AML-193 (cell line): ENCODE measurements at places on chromosomes 5 and 9.

GRCh38 chr9:109328978-109329637 lies 8.2 kb upstream of the EPB41L4B start:
- DNase-seq = no peak

DNA sequence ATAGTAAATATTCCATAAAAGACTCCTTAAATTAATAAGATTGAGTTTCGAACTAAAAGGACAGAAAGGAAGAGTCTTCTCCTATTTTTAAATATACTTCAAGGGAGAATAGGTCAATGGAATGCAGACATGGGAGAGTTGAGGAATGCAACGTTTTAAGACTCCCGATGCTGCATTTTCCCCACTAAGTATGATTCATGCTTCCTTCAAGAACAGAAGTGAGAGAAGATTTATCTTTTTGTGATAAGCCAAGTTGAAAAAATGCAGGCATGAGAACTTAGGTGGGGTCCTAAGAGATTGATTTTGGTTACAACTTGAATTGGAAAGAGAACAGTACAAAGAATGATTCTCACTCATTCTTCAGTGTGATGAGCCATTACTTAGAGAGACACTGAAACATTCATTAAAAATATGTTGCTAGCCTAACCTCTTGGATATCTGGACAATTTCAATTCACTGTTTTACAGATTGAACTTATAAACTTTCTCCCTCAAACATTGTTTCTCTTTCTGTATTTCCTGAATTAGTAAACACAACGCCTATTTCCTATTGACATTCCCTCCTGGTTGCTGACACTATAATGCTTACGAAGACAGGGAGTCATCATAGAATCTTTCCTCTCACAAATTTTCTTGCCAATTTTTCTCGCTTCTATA lies 1666.1 kb upstream of the WWC1 start:
- DNase-seq = no peak

DNA sequence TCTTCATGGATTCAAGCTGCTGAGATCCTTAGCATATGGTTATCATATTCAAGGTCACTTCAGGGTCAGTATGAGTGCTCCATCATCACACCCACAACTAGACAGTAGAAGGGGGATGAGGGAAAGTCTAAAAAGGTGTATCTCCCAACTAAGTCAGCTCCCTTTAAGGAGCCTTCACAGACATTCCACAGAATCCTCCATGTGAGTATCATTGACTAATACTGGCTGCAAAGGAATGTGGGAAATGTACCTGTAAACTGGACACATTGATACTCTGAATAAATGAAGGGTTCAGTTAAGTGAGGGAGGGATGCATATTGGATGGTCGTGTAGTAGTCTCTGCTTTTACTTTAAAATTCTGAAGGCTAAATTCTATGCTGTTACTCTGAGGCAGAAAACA lies 330.7 kb downstream of the LRRC70 start:
- no peak for DNase-seq

DNA sequence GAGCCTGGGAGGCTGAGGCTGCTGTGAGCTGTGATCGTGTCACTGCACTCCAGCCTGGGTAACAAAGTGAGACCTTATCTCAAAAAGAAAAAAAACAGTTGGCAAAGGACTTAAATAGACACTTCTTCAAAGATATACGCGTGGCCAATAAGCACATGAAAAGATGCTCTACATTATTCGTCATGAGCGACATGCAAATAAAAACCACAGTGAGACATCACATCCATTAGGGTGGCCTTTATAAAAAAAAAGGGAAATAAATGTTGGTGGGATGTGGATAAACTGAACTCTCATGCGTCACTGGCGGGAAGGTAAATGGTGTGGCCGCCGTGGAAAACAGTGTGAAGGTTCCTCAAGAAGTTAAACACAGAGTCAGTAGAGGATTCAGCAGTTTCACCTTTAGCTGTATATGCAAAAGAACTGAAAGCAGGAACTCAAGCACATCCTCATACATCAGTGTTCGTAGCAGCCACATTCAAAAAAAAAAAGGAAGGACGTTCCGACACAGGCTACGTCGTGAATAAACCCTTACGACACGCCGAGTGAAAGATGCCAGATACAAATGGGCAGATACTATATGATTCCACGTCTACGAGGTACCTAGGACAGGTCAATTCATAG lies 24.5 kb upstream of the NRARP start:
- DNase-seq = no peak

GRCh38 chr9:101727612-101728524 lies 10.6 kb downstream of the GRIN3A start:
- peak; percentile 20 for DNase-seq

- peak; percentile 70 for DNase-seq
Measured at GRCh38 chr9:21110708-21111576, 30.7 kb downstream of the IFNW1 start.

DNA sequence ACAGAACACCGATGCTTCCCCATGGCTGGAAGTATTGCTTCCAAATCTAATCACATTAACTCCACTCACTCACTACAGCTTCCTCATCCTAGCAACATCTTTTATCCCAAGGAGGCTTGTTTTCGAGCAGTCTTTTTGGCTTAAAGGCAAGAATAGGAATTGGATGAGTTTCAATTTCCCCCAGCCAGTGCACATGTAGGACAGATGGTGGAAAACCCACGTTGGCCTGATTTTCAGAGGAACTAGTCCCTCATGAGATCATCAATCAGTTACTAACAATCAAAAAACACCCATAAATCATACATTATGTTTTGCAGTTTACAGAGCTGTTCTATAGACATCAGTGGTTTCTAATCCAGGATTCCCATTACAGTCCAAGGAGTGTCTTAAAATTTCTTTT lies 48.5 kb upstream of the AGXT2 start:
- no peak for DNase-seq

GRCh38 chr9:91929331-91929730 lies 20.7 kb downstream of the ROR2 start:
- no peak for DNase-seq

DNA sequence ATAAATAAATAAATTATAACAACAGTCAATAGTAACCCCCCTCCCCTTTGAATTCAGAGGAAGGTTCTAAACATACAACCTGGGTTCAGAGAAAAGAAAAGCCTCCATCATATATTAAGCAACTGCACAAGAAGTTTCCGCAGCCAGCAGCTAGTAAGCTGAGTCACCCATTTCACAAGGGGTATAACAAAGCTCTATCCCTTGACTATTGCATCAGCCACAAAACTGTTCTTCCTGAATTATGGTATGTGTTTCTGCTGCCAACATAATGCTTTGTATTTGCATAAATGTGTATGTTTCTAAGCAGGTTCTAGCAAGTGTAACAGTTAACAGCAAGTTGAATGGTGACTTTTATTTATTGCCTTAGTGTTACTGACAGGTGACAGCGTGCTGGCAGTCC lies 6.8 kb upstream of the CEP120 start:
- peak; percentile 98 for DNase-seq

- DNase-seq = no peak
Measured at GRCh38 chr9:26685818-26686217, 206.8 kb downstream of the CAAP1 start.

- DNase-seq = no peak
Measured at GRCh38 chr5:34571677-34572041, 84.5 kb upstream of the RAI14 start.

- DNase-seq = no peak
Measured at GRCh38 chr5:154968953-154969352, 28.1 kb downstream of the MRPL22 start.

- no peak for DNase-seq
Measured at GRCh38 chr5:132378580-132378979, 9.1 kb downstream of the SLC22A5 start.

- DNase-seq = no peak
Measured at GRCh38 chr9:105886136-105886535, 191.8 kb downstream of the TMEM38B start.

DNA sequence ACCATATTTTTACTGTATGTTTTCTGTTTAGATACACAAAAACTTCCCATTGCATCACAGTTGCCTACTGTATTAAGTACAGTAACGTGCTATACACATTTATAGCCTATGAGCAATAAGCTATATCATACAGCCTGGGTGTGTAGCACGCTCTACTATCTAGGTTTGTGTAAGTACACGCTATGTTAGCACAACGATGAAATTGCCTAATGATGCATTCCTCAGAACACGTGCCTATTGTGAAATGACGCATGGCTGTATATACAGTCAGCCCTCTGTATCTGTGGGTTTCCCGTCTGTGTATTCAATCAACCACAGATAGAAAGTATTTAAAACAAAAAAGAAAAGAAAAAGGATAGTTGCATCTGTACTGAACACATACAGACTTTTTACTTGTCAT lies 64.2 kb downstream of the SGCD start:
- DNase-seq = no peak

DNA sequence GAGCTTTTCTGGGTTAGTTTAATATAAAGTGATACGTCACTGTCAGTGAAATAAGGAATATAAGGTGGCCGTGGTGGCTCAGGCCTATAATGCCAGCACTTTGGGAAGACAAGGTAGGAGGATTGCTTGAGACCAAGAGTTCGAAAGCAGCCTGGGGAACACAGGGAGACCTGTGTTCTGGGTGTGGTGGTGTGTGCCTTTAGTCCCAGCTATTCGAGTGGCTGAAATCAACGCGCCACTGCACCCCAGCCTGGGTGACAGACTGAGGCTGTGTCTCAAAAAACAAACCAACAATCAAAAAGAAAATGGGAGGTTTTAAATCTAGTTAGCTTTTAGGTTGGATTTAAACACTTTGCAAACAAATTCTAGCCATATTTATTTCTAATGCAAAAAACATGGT lies 53.1 kb downstream of the NSD1 start:
- DNase-seq = no peak

DNA sequence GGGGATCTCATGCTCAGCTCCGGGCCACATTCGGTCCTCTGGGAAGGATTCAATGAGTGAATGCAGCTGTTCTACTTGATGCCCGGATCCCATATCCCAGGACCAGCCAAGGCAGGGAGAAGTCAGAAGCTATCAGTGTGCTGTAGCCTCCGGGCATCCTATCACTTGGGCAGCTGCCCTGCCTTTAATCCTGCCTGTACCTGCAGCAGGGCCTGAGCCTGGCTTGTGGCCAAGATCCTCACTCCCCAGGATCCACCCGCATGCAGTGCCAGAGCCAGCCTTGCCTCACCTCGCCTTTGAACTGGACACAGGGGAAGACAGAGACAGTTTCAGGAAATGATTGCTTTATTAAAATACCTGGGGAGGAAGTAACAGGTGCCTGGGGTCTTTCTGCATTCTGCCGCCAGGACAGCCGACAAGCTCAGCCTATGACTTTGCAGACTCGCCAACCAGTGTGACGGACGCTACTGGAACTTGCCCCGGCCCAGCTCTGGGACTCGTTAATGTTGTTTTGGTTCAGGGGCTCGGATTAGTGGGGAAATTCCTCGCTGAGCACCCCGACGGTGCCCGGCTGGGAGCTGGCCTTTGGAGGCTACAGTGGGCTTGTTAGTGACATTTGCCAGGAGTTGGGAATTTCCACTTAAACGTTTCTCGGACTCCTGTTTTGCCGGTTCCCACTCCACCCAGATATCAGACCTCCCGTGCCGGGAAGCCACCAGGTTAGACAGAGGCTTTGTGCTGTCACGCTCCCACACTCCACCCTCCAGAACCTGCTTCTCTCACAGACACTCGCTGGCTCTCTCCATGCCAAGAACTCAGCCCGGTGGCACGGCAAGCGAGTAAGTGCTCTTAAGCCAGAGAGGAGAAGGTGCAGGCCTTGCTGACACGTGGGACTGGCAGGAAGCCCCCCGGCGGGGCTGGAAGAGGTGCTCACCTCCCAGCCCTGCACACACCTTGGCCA lies 721 bp downstream of the PTGES start:
- no peak for DNase-seq

GRCh38 chr9:83533296-83533695 lies 4.9 kb downstream of the FRMD3 start:
- no peak for DNase-seq

GRCh38 chr9:4290427-4290837 lies 9.4 kb downstream of the GLIS3 start:
- DNase-seq = no peak

DNA sequence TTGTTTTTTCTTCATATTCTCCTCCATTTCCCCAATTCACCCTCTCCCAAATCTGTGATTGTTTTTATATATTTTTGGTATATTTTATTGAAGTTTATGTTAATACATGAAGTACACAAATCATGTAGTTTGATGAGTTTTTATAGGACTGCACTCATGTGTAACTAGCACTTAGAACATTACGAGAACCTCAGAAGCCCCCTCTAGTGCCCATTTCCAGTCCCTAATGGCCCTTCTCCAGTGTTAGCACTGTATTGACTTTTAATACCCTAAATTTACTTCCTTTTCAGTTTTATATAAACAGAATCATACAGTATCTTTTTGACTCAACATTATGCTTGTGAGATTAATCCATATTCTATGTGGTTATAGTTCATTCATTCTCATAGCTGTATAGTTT lies 18.5 kb upstream of the FKTN start:
- no peak for DNase-seq

DNA sequence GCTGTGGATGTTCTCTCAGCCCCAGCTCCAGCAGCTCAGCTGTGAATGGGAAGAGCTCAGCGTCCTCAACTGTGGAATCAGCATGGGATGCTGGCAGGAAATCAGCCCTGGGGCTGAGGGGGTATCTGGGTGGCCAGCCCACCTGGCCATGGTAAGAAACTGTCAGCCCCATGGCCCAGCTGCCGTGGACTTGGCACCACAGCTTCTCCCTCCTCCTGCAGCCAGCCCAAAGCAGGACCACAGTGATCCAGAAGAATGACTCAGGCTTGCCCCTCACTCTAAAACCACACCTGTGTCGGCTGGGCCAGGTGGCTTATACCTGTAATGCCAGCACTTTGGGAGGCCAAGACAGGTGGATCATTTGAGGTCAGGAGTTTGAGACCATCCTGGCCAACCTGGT lies 48.0 kb downstream of the SAR1B start:
- no peak for DNase-seq

GRCh38 chr5:36214436-36214835 lies 27.3 kb downstream of the NADK2 start:
- DNase-seq = no peak

GRCh38 chr9:113163001-113163400 lies 12.2 kb downstream of the SLC31A2 start:
- no peak for DNase-seq

DNA sequence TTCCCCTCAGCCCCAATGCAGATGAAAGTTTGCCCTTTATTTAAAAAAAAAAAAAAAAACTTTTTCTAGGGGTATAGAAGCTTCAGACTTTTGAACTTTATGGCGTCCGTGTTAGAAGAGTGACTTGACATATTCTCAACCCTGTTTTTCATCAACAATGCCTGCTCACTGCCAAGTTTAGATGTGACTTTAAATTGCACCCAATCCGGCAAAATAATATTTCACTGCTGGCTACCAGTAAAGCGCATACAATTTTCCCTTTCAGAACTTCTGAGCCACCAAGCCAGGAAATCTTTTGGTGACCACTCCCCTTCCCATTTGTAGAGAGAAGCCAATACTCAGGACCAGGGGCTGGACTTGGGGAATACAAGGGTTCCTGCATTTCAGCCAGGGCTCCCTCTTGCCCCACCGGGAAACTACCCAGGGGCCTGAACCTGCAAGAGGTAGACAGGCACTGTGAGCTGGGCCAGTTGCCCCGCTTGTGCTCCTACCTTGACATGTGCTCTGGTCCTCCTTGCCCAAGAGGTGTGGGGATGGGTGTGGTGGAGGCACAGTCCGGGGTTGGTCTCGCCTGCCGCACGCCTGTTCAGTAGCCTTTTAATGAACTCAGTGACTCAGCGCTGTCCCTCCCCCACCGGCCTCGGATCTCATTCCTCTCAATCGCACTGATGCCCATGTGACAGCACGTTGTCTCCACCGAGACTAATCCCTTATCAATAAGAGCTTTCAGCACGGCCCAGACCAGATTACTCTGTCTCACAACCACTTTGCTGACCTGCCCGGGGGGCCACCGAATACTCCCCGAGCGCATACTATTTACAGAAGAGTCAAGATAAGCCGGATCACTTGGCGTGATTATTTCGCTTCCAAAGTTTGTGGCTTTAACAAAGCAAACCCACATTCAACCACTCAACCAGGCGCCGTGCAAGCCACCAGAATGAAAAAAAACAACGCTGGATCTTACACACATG lies 226.4 kb downstream of the DCP2 start:
- DNase-seq = no peak
